ENCODE measurements at places on chromosomes 1 and 21.
A peak's percentile ranks its signal among the peaks of the same experiment; 100 is the strongest.

GRCh38 chr21:32829504-32829903 lies 57.9 kb upstream of the PAXBP1 start:
- no peak for DNase-seq

DNA sequence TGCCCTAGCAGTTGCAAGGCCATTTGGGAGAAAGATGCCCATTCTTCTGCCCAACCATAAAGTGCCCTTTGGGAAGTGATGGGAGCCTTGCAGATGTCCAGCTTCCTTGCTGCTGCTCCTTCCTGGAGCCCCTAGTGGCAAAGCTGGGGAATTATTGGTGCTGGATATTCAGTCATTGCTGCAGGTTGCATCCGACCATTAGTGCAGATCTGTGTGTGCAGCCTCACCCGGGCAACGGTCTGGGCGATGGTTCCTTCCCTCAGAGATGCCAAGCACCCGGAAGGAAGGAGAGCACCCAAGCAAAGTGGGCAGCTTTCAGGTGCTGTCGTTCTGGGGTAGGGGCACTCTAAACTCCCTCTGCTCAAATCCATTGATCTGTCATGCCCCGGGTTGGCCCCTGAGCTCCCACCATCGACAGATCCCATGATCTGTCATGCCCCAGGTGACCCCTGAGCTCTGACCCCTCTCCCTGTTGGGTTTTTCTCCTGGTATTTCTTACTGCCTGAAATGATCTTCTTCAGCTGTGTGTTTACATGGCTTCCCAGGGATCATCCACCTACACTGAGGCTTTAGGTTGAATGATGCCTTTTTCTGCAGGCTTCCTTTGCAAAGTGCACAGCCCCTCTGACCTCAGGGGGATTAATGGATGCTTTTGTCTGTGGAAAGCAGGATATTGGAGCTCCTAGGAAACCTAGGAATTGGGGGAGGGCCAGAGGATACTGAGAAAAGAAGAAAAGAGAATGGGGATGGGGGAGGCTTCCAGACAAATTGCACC lies 467.5 kb downstream of the PTPRU start:
- peak; percentile 74 for DNase-seq

DNA sequence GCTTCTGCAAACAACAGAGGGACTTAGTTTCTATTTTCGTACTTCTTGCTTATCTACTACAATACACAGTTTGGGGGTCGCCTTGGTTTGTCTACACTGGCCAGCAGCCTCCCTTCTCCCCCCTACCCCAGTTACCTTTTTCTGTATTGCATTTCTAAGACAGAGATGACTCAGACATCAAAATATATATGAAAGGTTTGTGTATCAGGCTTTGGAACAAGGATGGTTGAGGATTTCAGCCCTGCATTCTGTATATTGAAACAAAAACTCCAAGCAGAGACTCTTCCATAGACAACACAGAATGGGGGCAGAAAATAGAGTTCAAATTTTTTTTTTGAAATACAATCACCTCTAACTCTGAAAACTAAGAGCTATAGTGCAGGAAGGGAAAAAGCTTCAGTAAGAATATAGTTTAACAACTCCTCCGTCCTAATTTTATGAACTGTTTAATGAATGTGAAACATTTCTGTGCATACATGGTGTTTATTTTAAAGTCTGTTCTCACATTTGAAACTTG lies 1.9 kb downstream of the SAMD13 start:
- no peak for DNase-seq

- peak; percentile 23 for DNase-seq
Measured at GRCh38 chr1:209685821-209686220, 10.6 kb downstream of the G0S2 start.

DNA sequence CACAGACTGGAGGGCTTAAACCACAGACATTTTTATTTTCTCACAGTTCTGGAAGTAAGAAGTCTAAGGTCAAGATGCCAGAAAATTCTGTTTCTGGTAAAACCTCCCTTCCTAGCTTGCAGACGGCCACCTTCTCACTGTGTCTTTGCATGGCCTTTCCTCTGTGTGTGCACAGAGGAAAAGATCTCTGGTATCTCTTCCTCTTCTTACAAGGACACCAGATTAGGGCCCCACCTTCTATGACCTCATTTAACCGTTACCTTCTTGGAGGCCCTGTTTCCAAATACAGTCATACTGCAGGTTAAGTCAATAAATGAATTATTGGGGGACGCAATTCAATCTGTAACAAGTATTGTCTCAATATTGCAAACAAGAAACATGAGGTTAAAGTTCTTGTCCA lies 63.0 kb upstream of the PRDX6 start:
- DNase-seq = no peak

DNA sequence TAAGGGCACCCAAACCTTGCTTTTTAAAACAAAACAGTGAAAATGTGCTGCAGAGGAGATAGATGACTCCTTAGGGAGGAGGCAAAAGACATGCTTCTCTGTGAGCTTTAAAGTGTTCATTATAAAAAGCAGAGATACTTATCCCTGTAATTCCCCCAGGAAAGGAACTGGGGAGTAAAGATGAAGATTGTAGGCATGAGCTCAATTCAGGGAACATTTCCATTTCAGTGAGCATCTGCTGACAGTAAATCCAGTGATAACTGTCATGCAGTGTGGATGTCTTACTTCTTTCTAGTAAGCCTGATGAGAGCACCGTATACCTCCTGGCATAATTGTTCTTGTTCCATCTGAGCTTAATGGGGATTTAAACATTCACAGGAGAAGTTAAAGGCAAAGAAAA lies 1296.5 kb downstream of the MRPL39 start:
- no peak for DNase-seq

- DNase-seq = no peak
Measured at GRCh38 chr1:103561643-103562395, 9.6 kb upstream of the AMY2B start.

DNA sequence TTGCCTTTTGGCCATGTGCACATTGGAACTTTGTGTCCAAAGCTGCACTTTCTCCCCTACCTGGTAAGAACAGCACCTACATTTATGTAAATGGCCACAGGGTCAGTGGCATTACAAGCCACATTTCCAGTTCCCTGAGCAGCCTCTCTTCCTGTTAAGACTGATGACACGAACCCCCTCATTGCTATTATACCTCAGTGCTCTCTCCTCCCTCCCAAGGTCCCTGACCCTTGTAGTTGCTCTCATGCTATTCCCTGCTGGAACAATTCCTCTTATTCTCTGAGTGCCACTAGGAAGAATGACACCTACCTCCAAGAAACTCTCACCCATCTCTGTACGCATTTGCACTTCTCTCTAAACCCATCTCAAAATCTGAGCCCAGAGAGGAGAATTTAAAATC lies 14.9 kb upstream of the VAV3 start:
- DNase-seq = no peak
